ENCODE measurements at places on chromosomes 4 and X.

GRCh38 chr4:13794819-13795565 is 167.5 kb upstream of the BOD1L1 start:
- no peak for DNase-seq

- DNase-seq, result no peak
Observed at GRCh38 chr4:23113104-23113503, 420.4 kb downstream of the GBA3 start.

DNA sequence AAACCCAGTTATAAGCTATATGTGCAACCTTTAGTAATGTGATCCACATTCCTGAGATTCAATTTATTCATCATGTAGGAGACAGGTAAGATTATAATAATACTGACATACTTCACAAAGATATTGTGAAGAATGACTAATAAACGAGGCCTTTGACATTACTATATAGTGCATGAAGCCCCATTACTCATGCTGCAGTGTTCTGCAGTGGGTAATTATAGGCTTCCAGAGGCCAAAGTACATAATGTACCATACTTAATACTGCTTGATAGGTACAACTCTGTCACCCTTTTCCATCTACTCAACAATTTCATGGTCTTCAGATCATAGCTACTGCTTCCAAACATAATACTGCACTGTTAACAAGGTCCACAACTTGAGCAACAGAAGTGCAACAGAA is 68.9 kb downstream of the COL25A1 start:
- no peak for DNase-seq

- DNase-seq, result no peak
Observed at GRCh38 chr4:125303821-125304220, 10.9 kb upstream of the FAT4 start.

DNA sequence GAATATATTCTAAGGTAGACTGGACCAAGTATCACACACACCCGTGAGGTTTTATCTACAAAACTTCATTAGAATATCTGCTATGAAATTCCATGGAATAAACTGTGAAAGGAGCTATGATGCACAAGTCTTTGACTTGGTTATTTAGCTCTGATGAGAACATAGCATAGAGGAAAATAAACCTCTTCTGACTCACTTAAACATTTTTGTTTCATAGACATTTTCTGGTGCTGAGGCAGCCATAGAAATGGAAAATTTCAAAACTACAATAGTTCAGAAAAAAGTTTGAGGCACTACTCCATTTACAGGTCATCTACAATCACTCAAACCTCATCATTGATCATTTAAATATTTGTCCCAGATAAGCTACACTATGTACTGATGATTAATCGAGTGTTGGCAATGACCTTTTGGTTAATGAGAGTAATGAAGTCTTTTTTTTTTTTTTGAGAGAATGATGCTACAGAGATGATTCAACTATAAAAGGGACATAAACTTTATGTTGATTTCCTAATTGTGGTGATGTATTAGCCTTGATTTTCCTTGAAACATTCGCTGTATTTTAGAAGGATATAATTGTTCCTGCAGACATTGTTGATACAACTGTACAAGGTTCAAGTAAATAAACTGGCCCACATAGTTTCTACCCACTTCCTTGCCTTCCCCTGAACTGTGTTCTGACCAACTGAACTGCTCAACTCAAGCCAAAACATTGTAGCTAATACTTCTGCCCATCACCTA is 77.5 kb downstream of the AREG start:
- DNase-seq, result no peak

DNA sequence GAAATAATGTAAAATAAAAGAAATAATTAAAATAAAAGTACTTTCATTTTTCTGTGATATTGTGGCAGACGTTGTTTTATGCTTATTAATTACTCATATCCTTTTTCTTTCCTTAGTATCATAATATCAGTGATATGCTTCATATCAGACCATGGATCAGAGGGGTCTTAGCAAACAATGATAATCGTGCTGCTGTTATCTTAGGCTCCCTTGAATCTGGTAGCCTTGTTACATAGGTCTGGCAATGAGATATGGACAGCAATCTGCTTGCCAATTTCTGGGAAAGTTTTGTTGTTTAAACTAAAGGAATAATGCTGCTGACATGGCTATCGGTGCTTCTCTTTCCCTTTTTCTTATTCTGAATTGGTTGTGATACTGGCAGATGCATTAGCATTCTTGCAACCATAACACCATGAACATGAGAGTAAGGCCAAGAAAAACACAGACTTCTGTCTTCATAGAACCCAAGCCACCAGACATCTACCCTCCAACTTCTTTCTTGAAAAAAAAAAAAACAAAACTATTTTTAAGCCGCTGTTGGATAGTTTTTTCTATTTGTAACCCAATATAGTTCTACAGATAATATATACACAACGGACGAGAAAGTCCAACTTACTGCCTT is 16.4 kb downstream of the EPHA5 start:
- DNase-seq, result no peak

DNA sequence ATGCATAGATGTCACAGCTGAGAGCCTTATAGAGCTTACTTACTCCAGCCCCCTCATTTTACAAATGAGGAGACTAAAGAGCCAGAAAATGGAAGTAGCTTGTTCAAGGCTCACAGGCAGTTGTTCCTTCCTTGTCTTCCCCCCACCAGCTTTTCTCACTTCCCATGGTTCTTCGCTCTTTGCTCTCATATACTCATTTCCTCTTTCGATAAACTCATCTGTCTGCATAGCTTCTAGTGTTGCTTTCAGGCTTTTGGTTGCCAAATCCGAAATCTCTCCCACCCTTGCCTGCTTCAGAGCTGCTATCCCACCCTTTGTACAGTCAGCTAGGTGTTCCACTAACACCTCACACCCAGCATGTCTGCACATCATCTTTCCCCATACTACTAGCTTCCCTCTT is 25.0 kb upstream of the GJB1 start:
- DNase-seq, result peak; percentile 68

Measured in B cell (primary cell).